ENCODE measurements at places on chromosomes 11 and 22.

GRCh38 chr11:80457823-80458222, 1017.0 kb upstream of the TENM4 start:
- DNase-seq = no peak

DNA sequence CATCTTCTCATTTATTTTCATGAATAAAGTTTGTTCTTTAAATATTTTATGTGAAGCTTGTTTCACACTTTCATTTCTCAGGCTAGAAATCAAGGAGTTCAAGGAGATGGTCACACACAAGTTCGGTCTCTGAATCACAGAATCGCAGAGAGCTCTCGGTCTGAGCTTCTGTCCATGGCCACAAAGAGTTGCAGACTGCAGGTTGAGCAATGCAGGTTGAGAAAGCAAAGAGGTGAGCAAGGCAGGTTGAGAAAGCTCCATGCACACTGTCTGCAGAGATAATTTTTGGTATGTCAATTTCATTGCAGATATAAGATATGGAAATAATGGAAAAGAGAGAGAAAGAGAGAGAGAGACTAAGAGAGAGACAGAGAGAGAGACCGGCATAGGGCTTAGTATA, 32.9 kb upstream of the VWA5A start:
- DNase-seq = no peak

DNA sequence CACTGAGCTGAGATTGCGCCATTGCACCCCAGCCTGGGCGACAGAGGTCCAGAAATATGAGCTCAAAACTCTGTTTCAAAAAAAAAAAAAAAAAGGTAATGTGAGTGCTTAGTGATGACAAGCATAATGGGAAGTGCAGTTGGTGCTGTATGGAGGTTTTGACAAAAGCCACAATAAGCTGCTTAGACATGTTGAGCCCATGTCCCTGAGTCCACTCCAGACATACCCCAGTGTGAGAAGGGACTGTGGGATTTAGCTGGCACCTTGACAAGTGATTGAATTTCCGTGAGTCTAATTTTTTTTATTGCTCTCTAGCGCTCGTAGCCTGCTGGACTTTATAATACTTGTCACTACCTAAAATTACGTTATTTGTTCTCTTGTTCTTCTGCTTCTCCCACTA, 15.1 kb upstream of the LGR4 start:
- no peak for DNase-seq

GRCh38 chr11:69578167-69578566, 62.8 kb upstream of the CCND1 start:
- DNase-seq = no peak

DNA sequence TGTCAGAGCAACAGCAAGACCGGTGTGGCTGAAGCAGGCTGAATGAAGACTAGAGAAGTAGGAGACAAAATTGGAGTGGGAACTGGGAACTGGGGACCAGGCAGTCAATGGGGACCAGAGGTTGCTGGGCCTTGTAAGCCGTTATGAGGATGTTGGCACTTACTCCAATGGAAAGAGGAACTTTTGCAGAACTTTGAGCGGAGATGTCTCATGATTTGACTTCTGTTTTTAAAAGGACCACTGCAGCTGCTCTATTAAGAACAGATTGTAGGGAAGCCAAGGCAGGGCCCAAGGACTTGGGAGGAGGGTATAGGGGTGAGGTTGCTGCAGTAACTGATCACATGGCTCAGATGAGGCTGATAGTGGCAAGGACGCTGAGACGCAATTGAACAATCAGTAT, 34.2 kb downstream of the IL18 start:
- no peak for DNase-seq

DNA sequence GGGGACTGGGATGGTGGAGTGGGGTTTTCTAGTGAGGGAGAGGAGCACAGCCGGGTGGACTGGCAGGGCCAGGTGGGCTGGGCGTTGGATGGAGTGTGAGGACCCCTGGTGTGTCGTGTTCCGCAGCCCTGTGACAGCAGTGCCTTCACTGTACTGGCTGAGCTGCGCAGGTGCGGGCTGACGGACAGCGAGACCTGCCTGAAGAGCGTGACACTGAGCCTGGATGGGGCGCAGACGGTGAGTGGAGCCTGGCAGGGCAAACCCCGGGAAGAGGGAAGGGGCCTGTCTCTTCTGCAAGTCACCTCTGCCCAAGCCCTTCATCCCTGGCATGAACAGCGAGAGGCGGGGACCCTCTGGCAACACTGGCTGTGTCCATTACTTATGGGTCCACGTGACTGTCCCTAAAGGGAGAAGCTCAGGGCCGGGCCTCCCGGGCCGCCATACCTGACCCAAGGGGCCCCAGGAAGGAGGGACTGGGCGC, 10.0 kb downstream of the MUC5AC start:
- no peak for DNase-seq

DNA sequence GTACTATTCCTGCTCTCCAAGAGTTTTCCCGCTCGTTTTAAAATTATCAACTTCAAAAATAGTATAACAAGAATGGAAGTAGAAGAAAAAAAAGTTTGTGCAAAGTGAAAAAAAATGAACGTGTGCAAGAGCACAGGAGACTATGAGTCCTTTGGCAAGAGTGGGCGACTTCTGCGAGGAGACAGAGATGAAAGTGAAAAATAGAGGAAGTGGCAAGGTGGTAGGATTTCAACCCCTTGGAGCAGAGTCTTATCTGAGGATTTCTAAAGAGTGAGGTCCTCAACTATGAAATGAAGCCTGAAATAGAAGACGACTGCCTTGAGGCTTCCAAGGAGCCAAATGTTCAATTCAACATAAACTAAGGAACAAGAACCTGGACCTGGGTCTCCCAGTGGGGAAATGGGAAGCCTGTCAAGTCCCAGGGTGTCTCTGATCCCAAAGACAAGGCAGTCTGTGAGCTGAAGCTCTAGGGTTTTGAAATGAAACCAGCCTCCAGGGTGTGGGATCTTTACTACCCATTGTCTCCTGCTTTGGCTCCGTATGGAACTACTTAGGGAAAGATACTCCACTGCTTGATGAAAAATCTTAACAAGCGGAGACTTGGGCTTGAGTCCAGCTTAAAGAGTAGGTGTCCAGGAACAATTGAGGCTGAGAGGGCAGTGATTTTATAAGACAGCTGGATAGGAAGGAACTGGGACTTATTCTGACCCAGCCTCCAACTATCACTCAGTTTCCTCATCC, 4.8 kb downstream of the P4HA3 start:
- no peak for DNase-seq

DNA sequence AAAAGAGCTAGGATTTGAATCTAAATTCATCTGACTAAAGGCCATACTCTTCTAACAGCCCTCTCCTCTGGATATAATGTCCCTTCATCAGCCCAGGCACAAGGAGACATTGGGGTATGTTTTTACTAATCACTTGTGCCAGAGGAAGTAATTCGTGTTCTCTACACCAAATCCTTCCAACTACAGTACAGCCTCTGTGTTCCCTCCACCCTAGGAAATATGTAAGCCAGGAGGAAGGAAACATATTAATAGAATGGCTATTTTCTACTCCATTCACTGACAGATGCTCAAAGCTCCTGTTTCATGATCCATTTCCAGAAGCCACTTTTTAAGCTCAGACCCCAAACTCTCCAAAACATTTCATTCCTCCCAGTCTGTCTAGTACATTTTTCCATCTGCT, 12.0 kb upstream of the UBQLNL start:
- no peak for DNase-seq

All from T-helper 17 cell (primary cell).